ENCODE measurements at places on chromosomes 7 and 10. TPM values are rescaled to one million over a fixed set of nuclear protein-coding genes. Genes with fewer than 3 reads are reported as not detected.

DNA sequence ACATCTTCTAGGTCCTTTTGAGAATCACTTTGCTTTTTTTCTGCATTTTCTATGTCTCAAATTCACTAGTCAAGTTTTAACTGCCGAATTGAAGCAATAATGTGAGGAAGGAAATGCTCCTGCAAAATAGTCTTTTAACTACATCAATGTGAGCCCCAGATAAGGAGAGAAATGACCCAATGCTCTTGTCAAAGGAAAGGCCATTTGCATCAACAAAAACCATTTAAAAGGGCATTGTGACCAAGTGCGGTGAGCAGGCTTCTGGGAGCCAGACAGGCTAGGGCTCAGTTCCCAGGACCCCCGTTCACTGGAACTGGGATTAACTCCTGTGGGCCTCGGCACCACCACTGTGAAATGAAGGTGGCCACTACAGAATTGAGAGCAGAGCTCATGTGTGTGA lies 127.9 kb upstream of the EEPD1 start:
- no peak for DNase-seq

DNA sequence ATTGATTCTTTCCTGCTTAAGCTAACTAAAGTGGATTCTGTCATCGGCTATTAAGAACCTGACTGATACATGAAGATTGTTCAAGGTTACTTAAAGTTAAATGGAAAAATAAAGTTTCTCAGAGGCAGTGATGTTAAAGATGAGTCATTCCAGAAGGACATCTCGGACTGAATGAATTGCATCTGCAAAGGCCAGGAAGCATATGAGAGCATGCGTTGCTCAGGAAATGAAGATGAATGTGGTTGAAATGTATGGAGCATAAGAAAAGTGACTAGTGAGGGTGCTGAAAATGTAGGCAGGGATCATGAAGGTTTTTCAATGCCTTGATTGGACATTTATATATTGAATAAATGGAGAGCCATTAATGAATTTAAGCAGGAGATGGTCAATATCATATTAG lies 133.9 kb upstream of the GHITM start:
- DNase-seq, result no peak

- no peak for DNase-seq
Observed at GRCh38 chr7:119879835-119880234, 393.1 kb upstream of the KCND2 start.

- DNase-seq, result no peak
Observed at GRCh38 chr10:128664729-128665128, 538.5 kb upstream of the MKI67 start.

DNA sequence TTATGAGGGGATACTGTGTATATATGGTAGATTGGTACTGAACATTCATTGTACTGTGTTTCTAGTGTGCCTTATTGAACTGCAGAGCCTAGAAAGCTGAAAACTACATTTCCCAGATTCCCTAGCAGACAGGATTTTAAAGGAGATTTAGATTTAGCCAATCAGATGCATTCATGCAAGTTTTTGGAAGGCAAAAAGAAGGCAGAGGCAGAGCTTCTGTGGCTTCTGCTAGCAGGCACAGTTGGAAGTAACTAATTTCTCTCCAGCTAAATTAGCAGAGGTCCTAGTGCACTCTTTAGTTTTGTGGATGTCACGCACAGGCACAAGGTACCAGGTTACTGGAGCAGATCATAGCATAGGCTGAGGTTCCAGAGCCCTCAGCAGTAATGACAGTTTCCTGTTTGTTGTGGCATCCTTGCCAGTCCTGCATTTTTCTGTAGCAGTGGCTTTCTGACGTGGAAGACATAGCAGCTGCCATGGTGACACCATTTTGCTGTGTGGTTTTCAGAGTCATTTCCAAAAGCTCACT lies 83.7 kb upstream of the CCDC71L start:
- DNase-seq, result no peak

- DNase-seq, result no peak
Observed at GRCh38 chr7:112405286-112405685, 45.0 kb upstream of the IFRD1 start.

DNA sequence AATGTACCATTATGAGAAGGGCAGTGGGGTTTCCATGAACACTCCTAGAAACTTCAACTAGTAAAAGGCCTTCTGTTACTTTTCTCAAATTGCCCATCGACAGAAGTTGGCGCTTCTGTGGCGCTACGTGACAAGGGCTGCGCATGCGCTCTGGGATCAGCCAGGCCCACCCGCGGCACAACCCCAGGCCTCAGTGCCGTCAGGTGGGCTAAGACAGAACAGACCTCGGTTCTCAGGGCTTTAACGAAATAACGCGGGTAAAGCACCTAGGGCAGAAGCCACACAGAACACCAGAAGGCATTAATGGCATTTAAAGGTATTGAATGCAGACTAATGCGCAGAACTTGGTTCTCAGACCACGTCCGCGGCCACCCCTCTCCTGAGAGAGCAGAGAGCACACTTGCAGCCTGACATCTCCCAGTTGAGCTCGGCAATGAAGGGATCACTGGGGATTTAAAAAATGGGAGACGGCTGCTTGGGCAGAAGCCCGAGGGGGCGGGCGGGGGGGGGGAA lies 67.6 kb upstream of the CTNNA3 start:
- DNase-seq, result peak; percentile 81

- DNase-seq, result no peak
Observed at GRCh38 chr10:65194555-65194954, 1673.4 kb downstream of the REEP3 start.

FAM25C gene
- not detected for total RNA-seq

DNA sequence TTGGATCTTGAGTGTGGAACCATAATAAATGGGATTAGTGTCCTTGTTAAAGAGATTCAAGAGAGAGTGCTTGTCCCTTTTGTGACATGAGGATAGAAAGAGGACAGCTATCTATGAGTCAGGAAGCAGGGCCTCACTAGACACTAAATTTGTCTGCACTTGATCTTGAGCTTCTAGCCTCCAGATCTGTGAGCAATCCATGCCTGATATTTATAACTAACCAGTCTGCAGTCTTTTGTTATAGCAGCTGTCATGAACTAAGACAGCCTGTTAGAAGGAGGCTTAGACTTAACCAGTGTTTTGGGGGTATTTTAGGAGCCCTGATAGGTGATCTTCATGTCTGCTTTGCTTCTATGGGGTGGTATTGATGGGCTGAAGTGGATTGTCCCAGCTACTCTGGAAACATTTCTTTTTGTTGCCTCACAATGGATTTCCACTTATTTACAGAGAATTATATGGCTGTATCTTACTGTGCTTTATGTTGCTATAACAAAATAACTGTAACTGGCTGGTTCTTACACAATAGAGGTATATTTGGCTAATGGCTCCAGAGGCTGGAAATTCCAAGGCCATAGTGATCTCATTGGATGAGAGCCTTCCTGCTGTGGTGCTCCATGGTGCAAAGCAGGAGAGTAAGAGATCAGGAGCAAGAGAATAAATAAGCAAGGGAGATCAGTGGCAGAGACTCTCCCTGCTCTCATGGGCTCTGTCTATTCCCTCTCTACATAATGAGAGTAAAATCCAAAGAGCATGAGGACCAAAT lies 23.4 kb upstream of the AKR1C3 start:
- no peak for DNase-seq

PAX4 gene
- not detected for total RNA-seq

C10orf62 gene
- not detected for total RNA-seq

- no peak for DNase-seq
Observed at GRCh38 chr7:133549633-133550032, 296.8 kb downstream of the EXOC4 start.

CPA2 gene
- total RNA-seq, result 0.16 TPM

ASB10 gene
- not detected for total RNA-seq

GRCh38 chr7:16431646-16432424 lies 10.5 kb upstream of the CRPPA start:
- no peak for DNase-seq

DNA sequence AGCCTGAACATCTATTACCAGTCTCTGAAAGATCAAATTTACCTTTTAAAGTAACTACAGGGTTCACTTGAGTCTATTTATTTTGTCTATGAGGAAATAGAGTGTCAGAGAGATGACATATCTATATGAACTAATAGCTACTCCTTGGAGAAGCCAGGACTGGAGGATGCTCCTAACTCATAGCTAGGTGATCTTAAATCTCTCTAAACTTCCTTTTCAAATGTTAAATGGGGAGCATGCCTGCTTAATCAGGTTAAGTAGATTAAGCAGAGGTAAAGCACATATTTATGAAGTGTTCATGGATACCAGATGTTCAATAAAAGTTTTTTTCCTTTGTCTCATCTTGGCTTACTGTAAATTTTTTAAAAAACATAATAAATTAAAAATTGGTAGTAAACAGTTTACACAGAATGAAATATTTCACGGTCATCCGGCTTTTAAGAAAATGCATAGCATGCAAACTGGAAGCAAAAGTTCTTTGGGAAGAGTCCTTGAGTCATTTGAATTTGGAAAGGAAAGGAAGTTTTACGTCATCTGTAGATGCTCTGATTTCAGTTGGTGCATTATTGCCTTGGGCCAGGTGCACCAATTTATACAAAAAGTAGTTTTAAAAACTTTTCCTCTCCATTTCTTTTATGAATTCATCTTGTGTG lies 155.1 kb downstream of the BICC1 start:
- DNase-seq, result no peak

VWDE gene
- 0.98 TPM for total RNA-seq

- no peak for DNase-seq
Observed at GRCh38 chr10:62796896-62797295, 7.6 kb upstream of the ADO start.

DNA sequence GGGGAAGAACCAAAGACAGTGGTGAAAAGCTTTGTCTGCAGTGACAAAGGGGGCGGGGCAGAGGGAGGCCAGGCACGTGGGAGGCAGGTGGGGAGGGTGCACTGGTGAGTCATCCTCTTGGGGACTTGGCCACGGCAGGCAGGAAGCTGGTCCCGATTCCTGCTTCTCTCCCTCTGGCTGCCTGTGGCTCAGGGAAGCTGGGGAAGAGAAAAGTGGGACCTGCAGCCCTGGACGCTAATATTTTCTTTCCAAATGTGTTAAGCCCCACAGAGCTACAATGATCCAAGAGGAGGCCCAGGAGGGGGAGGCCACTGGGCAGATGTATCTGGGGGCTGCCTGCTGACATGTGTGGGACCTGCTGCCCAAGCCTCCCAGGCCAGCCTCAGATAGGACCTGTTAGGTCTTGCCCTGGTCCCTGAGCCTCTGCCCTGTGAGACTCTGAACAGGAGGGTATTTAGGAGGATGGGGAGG lies 231.8 kb downstream of the KCNMA1 start:
- DNase-seq, result peak; percentile 43

GRCh38 chr7:110153222-110153621 lies 937.7 kb upstream of the LRRN3 start:
- DNase-seq, result no peak

- no peak for DNase-seq
Observed at GRCh38 chr7:47799524-47799923, 148.7 kb downstream of the PKD1L1 start.

GRCh38 chr7:30744075-30744417 lies 7.9 kb upstream of the INMT start:
- DNase-seq, result no peak

- DNase-seq, result no peak
Observed at GRCh38 chr10:31701546-31701945, 227.1 kb downstream of the ARHGAP12 start.

ADCYAP1R1 gene
- not detected for total RNA-seq

DNA sequence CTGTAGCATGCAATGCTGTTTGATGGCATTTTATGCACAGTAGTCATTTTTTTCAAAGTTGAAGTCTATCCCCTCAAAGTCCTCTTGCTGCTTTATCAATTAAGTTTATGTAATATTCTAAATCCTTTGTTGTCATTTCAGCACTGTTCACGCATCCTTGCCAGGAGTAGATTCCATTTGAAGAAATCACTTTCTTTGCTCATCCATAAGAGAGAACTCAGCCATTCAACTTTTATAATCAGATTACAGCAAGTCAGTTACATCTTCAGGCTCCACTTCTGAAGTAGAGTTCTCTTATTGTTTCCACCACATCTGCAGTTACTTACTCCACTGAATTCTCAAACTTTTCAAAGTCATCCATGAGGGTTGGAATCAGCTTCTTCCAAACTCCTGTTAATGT lies 32.3 kb downstream of the SDHAF3 start:
- DNase-seq, result no peak

GRCh38 chr7:113085781-113086390 lies 741 bp downstream of the GPR85 start:
- DNase-seq, result no peak

DNA sequence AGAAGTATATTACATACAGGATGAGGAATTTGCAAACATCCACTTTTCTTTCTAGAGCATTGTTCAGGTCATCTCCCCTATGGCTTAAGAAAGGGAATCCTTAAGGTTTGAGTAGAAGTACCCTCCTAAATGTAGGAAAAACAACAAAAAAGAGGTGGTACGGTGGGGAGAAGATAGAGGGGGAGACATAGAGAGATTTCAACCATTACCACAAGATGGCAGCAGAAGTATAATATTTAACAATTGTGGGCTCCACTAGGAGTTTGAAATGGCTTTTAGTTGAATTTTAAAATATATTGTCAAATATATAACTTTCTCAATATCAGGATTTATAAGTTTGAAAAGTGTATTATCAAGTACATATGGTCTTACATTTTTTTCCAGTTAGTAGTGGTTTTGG lies 72.7 kb upstream of the PRKG1 start:
- no peak for DNase-seq

LRRC17 gene
- not detected for total RNA-seq

DNA sequence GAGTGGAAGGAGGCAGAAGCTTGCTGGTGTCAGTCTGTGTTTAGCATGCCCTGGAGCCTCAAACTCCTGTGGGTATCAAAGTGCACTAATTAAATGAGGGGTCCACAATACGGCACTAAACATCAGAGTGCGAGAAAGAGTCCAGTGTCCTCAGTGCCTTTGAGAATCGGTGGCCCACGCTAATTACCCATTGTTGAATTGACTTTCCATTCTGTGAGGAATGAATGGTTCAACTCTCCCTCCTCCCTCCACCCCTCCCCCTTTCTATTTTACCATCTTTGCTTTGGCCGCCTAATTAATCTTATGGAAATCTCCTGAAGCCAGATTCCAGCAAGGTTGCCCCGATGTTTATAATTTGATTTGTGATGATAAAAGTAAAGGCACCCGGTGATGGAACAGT lies 217.8 kb downstream of the TFEC start:
- DNase-seq, result no peak

AEBP1 gene
- 38.3 TPM for total RNA-seq

DNA sequence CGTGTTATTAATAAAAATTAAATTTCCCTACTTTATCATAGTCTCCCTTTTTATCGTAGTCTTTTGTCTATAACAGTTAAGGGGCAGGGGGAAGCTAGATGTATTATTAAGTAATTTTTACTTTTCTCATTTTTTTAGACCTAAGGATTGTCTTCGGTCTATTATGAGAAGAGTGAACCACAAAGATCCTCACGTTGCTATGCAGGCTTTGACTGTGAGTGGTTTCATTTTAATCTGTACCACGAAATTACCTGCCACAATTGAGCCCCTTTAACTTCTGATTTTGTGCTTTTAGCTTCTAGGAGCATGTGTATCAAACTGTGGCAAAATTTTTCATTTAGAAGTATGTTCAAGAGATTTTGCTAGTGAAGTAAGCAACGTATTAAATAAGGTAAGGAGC lies 40.6 kb downstream of the STAM start:
- DNase-seq, result no peak

DNA sequence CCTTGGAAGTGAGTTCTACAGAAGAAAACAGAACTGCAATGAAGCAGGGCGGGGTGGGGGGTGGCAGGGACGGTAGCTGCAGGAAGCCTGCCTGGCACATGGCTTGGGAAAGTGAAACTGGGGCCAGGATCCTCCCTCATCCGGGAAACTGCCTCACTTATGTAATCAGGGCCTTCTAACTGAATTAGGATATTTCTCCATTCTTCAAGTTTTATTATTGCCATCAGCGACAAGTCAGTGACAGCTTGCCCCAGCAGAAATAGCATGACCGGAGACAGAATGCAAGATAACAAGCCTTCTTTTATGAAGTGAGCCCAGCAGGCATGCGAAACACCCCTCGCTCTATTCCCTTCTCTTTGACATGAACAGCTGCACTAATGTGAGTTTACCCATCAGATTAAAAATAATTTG lies 77.5 kb upstream of the CACUL1 start:
- no peak for DNase-seq
